ENCODE measurements at places on chromosomes 1 and 21.

DNA sequence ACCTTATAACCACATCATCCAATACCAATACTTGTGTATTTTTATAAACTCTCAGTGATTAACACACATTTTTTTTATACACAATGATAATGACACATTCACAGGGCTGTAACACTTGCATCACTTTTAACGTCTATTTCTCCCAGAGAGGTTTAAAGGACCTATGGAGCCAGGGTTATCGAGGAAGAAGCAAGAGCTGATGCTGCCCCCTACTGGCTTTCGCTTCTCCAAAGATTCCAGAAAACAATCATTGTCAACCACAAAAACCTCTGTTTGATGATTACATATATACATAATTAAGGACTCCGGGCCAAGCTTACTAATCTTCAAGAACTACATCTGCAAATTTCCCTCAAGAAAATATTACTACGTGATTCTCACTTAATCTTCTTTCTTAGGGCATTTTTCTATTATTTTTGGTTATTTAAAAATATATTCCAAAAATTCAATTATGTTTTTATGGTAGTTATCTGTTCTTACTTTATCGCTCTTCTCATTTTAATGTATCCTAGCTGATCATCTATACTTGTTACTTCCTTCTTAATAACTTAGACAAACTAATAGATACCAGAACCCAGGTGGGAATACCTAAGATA lies 214.5 kb downstream of the VAV3 start:
- peak; percentile 81 for DNase-seq

- peak; percentile 40 for DNase-seq
Observed at GRCh38 chr1:205258719-205259118, 31.0 kb downstream of the TMCC2 start.

DNA sequence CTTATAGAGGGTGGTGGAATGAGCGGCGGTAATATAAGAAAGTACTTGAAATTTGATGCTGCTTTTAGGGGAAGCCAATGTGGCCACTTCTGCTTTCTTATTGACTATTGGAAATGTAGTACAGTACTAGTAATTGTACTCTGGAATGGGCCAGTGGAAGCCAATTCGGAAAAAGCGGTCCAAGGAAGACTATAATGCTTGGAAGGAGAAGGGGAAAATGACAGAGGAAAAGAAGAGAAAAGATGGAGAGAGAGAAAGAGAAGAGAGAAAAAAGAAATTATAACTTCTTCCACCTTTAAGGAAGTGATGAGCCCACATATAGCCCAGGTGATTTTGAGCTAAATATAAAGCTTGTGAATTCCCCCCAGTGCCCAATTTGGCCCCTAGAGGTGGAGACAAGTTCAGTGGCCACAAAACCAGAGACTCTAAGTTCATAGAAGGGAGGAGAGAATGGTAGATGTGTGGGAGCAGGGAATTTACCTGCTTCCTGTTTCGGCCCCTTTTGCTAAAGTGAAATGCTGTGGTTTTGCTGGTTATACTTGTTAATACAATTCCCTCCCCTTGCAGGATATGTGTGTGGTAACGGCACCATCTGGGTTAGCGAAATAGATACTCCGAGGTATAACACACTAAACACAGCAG lies 35.7 kb upstream of the DUSP10 start:
- DNase-seq = no peak

GRCh38 chr1:10437052-10437451 lies 6.8 kb downstream of the CENPS start:
- no peak for DNase-seq

- DNase-seq = peak; percentile 46
Observed at GRCh38 chr21:18350216-18350615, 53.4 kb downstream of the TMPRSS15 start.

DNA sequence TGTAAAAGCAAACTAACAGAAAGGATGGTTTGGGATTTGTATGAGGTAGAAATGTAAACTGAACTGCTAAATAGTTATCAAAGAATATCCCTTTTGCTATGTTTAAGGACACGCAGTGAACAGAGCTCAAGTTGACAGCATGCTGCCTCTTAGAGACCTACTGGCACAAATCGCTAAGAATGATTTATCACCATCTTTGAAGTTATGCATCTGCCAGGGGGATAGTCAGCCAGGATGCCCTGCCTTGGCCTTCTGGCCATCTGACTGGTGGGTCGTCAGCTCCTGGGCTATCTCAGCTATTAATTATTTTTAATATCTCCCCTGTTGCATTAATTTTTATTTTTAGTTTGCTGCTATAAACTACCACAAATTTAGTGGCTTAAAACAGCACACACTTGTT lies 334.8 kb upstream of the KAZN start:
- no peak for DNase-seq

GRCh38 chr1:211332036-211332616 lies 5.5 kb downstream of the TRAF5 start:
- no peak for DNase-seq

GRCh38 chr1:79974659-79975058 lies 968.1 kb upstream of the ADGRL4 start:
- DNase-seq = no peak

GRCh38 chr1:62875676-62876075 lies 91.7 kb downstream of the ATG4C start:
- peak; percentile 45 for DNase-seq

DNA sequence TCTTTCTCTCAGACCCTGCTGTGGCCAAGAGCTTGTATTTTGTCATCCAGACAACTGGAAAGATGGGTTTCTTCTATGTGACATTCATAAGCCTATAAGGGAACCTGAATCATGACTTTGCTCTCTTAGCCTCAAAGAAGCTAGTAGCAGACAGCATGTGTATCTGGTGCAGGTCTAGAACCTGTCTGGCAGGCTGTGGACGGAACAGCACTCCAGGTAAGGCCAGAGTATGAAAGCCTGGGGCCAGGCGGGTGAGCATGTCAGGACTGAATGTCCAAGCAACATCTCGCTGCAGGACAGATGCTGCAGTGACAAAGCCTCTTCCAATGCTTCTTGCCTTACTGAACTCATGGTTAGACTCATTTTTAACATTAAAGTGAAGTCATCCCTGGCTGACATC lies 32.8 kb downstream of the AKNAD1 start:
- no peak for DNase-seq

DNA sequence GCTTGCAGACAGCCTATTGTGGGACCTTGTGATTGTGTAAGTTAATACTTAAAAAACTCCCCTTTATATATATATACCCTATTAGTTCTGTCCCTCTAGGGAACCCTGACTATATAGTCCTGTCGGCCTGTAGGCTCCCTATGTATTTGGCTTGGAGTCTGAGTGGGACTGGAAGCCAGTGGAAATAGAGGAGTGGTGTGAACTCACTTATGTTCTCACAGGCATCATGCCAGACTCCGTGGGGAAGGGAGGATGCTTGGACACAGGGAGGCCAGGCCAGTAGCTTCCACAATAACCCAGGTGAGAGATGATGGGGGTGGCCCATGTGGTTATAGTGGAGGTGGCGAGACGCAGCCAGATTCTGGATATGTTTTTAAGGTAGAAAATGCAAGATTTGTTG lies 136.7 kb upstream of the SYT6 start:
- no peak for DNase-seq

- no peak for DNase-seq
Observed at GRCh38 chr21:41774467-41775148, 7.8 kb upstream of the RIPK4 start.

DNA sequence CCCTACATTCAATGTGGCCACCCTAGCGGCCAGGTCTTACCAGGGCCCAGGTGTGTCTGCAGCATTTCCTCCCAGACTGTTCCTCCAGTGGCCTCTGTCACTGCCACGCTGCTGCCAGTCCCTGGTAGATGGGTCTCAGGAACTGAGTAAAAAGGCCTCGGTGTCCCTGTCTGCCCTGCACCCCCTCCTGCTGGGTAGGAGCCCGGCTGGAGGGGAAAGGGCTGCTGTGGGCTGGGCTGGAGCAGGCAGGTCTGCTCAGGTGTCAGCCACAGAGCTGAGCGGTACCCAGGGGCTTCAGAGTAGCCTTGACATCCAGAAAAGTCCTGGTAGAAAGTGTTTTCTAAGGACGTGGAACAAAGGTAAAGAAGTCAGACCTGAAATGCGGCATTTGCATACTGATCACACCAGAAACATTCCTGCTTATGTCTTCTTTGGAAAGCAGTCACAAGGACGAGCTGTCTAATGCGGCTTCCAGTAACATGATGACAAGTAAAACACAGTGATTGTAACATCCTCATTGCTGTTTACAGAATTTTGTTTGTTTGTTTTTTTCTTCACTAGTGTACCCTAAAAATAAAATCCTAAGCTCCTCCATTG lies 32.6 kb downstream of the SEC16B start:
- no peak for DNase-seq

DNA sequence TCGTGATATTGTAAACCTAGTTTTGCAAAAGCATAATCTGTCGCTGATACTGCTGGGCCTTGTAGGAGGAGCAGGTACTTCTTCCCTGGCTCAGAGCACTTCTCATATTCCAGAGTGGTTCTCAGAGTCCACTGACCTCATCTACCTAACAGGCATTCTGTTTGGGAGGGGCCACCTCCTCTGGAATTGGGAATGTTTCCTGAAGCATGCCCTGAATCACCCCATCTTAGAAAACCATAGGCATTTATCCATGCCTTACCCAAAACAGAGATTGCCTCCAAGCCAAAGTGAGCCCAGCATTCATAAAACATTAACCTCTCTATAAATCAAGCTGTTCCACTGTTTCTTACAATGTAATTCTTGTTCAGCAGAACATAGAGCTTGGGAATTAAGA lies 35.1 kb downstream of the SLC44A3 start:
- no peak for DNase-seq

GRCh38 chr1:68375919-68376318 lies 73.8 kb downstream of the RPE65 start:
- DNase-seq = peak; percentile 11

DNA sequence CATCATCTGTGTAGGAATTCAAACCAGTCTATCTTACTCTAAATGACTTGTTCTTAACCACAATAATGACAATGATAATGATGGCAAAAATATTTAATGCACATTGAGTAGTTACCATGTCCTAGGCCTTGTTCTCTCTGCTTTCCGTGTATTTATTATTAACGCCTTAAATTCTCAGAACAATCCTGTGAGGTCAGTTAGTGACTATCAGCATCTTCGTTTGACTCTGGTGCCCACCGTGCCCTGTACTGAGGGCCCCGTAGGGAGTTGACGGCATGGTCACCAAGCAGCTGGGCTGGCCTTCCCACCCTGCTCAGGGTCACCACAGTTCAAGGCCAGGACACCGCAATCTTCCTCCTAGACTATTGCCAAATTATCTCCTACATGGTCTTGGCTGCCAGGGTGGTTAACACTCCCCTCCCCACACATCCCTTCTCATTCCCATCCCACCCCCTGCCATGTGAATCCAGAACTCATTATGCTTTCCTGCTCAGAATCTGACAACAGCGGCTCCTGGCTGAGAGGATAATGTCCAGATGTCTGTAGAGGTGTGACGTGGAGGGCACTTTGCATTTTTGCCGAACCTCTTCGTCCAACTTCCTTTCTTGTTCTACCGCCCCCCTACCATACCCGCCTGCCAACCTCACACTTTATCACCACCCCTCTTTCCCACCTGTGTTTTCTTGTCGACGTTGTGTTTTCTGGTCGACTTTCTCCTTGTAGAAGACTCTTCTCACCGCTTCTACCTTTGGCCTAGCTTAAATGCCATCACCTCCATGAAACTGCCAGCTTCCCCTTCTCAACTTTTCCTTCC lies 33.4 kb downstream of the IGFN1 start:
- no peak for DNase-seq

DNA sequence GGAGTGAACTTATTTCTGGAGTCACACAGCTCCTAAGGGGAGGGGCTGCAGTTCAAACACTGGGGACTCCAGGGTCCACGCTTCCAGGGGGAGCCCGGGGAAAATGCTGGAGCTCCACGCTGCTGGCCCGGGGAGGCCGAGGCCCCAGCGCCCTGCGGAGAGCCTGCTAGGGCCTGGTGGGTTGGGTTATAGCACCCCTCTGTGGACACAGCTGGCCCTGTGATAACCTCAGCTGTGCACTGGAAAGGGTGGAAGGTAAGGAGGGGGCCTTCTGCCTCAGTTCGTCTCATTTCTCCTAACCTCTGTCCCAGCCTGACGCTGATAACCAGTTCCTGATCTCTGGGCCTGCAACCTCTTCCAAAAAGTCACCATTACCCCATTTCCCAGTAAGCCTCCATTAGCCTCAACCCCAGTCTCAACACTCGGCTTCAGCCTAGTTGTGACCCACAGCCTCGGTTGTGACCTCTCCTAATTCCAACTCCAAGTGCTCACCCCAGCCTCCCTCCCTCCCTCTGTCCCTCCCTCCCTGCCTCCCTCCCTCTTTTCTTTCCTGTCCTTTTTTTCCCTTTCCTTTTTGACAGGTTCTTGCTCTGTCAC lies 7.1 kb downstream of the NBL1 start:
- peak; percentile 58 for DNase-seq

DNA sequence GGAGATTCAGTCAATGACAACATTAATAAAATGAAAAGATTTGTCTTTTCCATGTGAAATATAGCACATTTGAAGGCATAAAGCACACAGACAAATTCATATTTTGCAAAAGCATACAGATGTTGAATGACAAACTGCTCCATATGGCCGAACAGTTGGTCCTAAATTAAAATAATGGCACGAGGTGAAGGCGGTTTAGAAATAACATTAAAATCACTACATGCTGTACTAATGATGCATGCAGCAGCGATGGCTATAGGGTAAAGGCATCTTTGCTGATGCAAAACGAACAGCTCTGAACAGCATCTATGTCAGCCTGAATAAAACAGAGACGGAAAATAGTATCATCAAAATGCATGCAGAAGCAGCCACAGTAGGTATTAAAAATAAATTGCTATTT lies 102.6 kb downstream of the TTLL7 start:
- no peak for DNase-seq

- peak; percentile 84 for DNase-seq
Observed at GRCh38 chr1:159040206-159040605, 30.5 kb downstream of the IFI16 start.

- DNase-seq = peak; percentile 31
Observed at GRCh38 chr1:234206651-234207284, 166.5 kb upstream of the COA6 start.

GRCh38 chr1:174079796-174080195 lies 57.6 kb upstream of the RC3H1 start:
- no peak for DNase-seq

GRCh38 chr1:116115476-116116439 lies 4.6 kb downstream of the MAB21L3 start:
- peak; percentile 97 for DNase-seq

- peak; percentile 99 for DNase-seq
Observed at GRCh38 chr1:183942933-183943693, 94.4 kb downstream of the COLGALT2 start.

DNA sequence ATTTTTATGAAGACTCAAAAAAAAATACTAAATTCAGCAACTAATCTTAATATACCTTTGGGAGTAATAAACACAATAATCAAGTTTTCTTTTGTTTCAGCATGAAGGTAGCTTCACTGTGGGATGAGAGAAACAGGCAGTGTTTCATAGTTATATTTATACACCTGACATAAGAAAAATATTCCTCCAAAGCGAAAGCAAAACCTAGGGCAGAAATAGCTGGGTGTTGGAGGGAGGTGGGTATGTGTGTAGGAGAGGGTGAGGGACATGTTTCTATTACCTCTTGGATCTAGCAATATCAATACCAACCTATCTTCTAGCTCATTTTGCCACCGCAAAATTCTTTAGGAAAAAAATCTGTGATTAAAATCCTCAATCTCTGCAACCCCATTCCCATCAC lies 24.9 kb upstream of the MAN1A2 start:
- DNase-seq = no peak

GRCh38 chr1:204169858-204170257 lies 3.7 kb upstream of the REN start:
- DNase-seq = no peak

Measured in fibroblast of skin of scalp (primary cell).